ENCODE measurements at places on chromosomes 16 and 17.
A peak's percentile ranks its signal among the peaks of the same experiment; 100 is the strongest.

DNA sequence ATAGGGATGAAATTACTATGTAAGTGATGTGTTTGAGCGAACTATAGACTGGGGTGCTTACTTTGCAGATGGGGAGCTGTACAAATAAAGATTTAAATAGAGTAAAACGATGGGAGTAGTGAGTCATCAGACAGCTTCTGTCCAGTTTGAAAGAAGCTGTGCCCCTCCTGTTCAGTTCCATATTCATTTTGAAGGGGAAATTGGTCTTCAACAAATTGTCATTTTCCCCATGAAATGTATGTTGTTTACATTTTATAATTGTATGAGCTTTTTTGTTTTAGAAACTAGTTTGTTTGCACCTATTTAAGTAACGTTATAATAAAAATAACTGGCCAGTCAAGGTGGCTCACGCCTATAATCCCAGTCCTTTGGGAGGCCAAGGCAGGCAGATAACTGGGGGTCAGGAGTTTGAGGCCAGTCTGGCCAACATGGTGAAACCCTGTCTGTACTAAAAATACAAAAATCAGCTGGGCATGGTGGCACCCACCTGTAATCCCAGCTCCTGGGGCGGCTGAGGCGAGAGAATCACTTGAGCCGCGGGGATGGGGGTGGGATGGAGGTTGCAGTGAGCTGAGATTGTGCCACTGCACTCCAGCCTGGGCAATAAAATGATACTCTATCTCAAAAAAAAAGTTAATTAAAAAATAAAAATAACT, 20.2 kb downstream of the SEC14L1 start:
- no peak for DNase-seq

DNA sequence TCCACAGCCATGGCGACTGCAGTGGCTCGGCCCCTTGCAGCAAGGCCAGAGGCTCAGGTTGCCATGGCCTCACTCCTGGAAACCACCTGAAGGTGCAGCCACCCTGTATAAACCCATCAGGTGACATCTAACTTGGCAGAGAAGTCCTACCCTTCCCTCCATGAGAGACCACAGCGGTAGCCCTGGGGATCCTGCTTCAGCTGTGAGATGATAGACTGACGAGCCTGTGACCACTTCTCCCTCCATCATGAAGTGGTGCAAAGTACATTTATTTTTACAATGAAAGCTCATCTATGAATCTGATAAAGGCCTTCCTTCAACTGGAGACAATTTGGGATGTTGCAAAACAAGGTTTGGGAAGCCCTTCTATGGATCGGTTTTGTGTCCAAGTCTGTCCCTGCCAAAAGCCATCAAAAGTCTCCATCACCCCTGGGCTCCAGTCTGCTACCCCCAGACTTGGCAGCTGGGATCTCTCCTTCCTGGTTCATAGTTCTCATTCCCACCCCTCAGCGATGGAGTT, 1.8 kb downstream of the ZACN start:
- no peak for DNase-seq

DNA sequence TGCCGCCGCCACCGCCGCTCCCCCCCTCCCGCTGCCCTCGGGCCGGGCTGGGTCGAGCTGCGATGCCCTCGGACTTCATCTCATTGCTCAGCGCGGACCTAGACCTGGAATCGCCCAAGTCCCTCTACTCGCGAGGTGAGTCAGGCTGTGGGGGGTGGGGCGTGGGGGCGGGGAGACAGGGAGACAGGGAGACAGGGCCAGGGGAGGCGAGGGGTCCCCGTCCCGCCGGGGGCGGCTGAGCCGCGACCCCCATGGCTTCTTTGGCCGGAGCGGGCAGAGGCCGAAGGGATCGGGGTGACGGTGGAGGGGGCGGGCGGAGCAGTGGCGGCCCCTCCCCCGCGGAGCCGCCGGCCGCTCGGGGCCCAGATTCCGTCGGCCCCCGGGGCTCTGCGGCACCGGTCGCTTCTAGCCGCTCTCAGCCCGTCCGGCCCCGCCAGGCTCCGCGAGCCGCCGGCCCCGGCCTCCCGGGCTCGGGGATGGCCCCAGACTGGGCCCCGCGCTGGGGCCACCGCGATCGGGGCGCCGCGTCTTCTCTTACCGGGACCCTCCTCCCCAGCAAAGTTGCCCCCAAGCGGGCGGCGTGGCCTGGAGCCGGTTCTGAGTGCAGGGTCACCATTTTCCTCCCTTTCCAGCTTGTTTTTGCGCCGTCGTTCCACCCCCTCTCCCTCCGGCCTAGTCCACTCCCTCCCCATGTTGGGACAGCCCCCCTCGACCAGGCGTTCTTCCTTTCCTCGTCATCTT, 644 bp downstream of the NFAT5 start:
- peak; percentile 72 for DNase-seq

DNA sequence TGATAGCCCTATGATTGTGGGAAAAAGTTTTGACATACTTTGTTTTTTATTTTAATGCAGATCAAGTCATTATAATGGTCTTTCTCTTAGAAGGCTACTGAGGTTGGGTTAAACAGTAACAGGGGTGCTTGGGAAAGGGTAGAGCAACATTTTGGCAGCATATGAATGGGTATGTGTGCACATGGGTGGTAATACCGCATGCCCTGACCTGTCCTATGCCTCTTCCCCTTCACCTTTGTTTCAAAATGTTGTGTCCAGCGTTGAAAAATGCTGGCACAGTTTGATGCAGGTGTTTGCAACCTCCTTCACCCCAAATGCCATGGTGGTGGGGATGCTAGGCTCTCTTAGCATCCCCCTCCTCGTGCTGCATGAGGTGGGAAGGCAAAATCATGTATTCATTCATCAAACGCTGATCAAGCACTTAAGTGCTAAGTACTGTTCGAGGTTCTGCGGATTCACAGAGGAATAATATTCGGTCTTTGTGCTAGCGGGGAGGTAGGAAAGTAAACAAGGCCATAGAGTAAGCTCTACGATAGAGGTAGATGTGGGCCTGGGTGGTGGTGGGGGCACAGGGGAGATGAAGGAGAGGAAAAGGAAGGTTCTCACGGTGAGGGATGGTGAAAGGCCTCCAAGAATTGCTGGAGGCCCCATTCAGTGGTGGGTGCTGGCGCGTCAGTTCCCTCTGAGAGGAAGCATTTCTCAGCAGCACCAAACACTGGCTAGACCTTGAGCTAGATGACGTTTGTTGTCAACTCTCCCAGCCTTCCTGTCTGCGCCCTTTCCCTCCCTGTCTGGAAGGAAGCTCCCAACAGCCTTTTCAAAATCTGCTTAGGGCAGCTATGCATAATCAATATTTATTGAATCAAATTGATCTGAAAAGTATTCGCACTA, 13.3 kb upstream of the MARCHF10 start:
- no peak for DNase-seq

GRCh38 chr16:10242916-10243315, 60.7 kb upstream of the GRIN2A start:
- DNase-seq = no peak

DNA sequence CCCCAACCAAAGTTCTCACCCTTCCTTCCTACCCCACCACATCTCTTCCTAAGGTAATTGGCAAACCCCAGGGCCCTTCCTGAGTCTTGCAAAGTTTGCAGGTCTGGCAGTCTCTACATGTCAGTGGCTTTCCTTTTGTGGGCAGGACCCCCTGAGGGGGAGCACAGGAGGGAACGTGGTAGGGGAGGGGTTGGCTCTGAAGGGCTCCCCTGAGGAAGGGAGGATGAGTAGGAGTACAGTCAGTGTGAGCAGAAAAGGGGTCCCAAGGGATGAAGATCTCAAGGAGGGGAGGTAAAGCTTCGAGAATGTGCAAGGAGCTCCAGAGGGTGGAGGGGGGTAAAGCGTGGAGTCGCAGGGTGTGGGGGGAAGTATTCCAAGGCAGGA, 206.9 kb downstream of the RAB11FIP4 start:
- DNase-seq = no peak

GRCh38 chr17:15284107-15284506, 19.0 kb upstream of the PMP22 start:
- DNase-seq = no peak

DNA sequence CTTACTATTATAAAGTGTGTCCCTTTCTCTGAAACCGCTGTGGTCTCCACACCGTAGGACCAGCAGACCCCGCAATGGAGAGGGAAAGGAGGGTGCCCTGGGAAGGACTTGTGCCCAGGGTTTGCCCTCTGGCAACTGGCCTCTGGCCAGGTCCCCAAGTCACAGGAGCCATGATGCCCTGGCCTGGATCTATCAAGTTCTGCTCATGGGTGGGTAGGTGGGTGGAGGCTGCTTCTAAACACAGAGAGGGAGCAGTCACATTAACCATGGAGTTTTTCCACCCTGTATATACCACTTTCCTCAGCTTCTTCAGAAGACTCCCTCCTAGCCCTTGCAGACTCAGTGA, 9.4 kb upstream of the NEUROD2 start:
- DNase-seq = no peak

DNA sequence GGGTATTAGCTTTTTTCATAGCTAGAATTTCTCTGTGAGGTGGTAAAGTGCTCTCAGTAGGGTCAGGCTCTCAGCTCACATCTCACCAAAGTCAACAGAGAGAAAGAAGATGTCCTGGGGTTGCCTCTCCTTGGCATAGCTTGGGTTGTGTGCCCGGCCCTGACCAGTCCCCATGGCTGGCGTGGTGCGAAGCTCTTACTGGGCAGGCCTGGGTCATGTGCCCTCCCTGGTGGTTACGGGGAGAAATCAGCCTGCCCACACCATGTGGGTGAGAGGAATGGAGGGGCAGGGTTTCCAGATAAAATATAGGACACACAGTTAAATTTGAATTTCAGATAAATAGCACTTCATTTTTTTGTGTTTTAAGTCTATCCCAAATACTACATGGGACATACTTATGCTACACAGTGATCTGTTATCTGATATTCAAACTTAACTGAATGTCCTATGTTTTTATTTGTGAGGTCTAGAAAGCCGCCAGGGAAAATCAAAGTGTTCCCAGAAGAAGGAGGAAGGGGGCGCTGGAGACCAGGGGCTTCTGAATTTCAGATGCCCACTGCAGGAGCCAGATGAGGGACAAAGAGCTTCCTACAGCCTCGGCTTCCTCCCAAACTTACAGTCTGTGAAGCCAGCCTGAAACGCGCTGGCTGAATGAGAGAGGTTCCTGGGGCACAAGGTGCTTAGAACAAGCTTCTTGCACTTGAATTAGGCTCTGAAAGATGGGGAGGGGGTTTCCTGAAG, 45.4 kb downstream of the NKD1 start:
- DNase-seq = no peak

GRCh38 chr16:85752511-85753420, 1.9 kb upstream of the C16orf74 start:
- DNase-seq = no peak

GRCh38 chr17:149231-149630, 11.9 kb downstream of the SCGB1C2 start:
- no peak for DNase-seq

DNA sequence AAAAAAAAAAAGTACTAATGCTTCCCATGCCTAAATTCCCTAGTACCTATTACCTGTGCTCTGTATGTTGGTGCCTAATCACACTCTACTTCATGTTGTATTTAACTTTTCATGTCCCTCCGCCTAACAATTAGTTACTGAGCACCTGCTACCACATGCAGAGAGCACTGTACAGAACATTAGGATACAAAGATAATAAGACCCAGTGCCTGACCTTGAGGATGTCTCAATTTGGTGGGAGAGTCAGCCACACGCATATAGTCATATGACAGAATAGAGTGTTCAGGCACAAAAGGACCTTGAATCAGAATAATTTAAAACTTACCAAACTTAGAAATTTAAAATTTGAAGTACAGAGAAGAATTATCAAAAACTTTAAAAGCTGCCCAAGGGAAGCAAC, 42.1 kb downstream of the USP31 start:
- no peak for DNase-seq

DNA sequence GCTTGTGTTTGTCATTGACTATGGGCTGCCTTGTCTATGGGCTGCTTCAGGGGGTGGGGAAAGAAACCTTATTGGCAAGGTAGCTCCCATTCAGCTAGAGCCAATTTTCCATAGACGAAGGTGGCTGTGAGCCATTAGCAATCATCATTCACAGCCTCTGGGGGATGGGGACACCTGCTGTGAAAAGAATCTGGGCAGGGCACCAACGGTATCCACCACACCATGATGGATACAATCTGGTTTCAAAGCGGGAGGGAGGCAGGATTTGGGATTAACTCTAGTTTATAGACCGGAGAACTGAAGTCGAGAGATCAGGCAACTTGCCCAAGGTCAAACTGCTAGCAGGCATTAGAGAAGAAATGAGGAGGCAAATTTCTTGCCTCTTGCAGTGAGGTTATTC, 182.3 kb downstream of the SHISA9 start:
- DNase-seq = no peak

- no peak for DNase-seq
Observed at GRCh38 chr17:16297367-16298139, 55.7 kb downstream of the CENPV start.
